Transverse colon (tissue), 4 donors: ENCODE measurements at places on chromosomes 4 and X. TPM values are rescaled to one million over a fixed set of nuclear protein-coding genes. Genes with fewer than 3 reads are reported as not detected.

UCP1 gene
- total RNA-seq = not detected

ZNF275 gene
- 7.9 TPM for total RNA-seq

RAB40A gene
- total RNA-seq = 0.55 TPM

REPS2 gene
- 18.4 TPM for total RNA-seq

HTR2C gene
- not detected for total RNA-seq

EXOC1 gene
- 26.2 TPM for total RNA-seq

INTU gene
- 4.5 TPM for total RNA-seq

OR13H1 gene
- not detected for total RNA-seq

GRCh38 chr4:82373486-82373815 is 340 bp downstream of the HNRNPD start:
- H3K4me1 ChIP-seq = peaks cover 38% of the 10 kb centered on the region
- DNase-seq = no peak
- H3K27ac ChIP-seq = peak overlapping the region; percentile 100
- no peaks in the 10 kb centered on the region for H3K27me3 ChIP-seq

GRCh38 chr4:168677063-168677462 is 180.2 kb downstream of the PALLD start:
- H3K4me1 ChIP-seq = no peaks in the 10 kb centered on the region
- H3K4me3 ChIP-seq = no peak overlapping the region
- no peak overlapping the region for H3K27ac ChIP-seq

- no peak overlapping the region for H3K4me3 ChIP-seq
- H3K36me3 ChIP-seq = no peaks in the 10 kb centered on the region
- no peaks in the 10 kb centered on the region for H3K27me3 ChIP-seq
Measured at GRCh38 chrX:35890699-35891098, 28.8 kb upstream of the CFAP47 start.

DNA sequence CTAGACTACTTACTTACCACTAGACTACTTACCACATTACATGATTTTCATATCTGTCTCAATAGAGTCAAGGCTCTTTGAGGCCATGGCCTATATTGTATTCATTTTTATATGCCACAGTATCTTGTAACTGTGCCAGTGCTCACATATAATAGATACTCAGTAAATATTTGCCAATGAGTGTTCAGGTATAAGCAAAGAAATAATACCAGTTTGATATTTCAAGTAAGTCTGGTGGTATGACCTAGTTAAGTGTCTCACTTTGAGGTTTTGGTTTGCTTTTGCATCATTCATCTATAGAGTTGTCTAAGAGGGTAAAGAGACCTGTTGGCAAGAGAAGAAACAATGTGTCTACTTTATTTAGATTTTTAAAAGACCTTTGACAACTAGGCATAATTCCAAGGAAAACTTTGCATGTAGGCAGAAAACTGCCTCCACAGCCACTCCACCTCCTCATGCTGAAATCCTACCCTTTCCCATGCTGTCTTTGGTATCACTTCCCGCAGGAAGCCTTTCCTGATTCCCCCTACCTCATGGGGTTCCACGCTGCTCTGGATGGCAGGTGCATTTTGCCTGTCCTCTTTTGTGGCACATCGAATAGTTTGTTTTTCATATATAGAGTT is 91.3 kb upstream of the KLHL13 start:
- no peak for DNase-seq
- H3K27me3 ChIP-seq = no peaks in the 10 kb centered on the region
- H3K4me3 ChIP-seq = no peak overlapping the region
- peak overlapping the region; percentile 64 for H3K27ac ChIP-seq
- H3K36me3 ChIP-seq = no peaks in the 10 kb centered on the region

- no peaks in the 10 kb centered on the region for H3K4me1 ChIP-seq
- no peak overlapping the region for H3K27ac ChIP-seq
- no peak for DNase-seq
- no peaks in the 10 kb centered on the region for H3K27me3 ChIP-seq
- no peak overlapping the region for H3K4me3 ChIP-seq
- H3K36me3 ChIP-seq = no peaks in the 10 kb centered on the region
Measured at GRCh38 chr4:177348348-177348747, 38.7 kb downstream of the NEIL3 start.

GRCh38 chrX:53798281-53798680 is 111.8 kb upstream of the HUWE1 start:
- no peak for DNase-seq
- H3K4me3 ChIP-seq = no peak overlapping the region
- no peaks in the 10 kb centered on the region for H3K4me1 ChIP-seq

DNA sequence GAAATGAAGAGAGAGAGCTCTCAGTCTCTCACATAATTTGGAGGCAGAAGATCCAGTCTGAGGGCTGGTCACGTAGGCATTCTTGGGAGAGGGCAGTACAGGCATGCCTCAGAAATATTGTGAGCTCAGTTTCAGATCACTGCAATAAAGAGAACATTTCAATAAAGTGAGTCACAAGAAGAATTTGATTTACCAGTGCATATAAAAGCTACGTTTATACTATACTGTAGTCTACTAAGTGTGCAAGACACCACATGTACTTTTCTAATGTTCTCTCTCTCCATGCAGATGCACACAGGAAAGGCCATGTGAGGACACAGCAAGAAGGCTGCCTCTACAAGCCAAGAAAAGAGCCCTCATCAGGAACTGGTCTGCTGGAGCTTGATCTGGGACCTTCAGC is 583.5 kb upstream of the FAT1 start:
- H3K4me3 ChIP-seq = no peak overlapping the region
- no peak overlapping the region for H3K27ac ChIP-seq
- no peak for DNase-seq
- H3K36me3 ChIP-seq = no peaks in the 10 kb centered on the region

GRCh38 chr4:28082686-28083390 is 1222.2 kb downstream of the STIM2 start:
- DNase-seq = no peak
- no peak overlapping the region for H3K27ac ChIP-seq
- H3K27me3 ChIP-seq = no peaks in the 10 kb centered on the region
- no peaks in the 10 kb centered on the region for H3K36me3 ChIP-seq
